Stimulated activated CD8-positive, alpha-beta memory T cell treated with anti-CD3 and anti-CD28 coated beads, Interleukin-15, amount 100 ng/mL, for 24 hours (primary cell): ENCODE measurements at places on chromosomes 6 and 20.

DNA sequence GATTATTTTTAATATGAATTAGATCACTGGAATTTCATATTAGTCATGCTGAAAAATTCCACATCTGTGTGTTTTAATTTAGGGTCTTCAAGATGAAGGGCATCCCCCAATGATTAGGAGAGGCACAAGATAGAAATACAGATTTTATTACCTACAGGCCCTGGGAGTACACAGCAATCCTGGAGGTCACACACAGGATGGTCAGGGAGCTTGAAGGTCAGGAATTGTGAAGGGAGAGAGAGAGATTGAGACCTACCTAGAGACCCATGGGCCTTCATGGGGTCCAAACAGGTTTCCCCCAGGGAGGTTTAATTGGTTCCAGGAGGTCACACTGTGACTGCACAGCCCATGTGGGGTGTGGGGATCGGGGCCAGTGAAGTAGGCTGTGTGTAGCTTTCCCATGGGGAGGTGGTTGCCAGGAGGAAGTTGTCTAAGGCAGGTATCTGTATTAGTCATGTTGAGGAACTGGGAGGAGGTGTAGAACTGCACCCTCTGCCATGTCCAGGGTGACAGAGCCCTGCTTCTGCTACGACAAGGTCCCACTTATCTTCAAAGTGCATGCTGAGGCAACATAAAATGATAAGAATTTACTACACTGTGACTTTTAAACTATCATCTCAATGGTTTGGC is 18.3 kb downstream of the SNX9 start:
- no peak for DNase-seq

DNA sequence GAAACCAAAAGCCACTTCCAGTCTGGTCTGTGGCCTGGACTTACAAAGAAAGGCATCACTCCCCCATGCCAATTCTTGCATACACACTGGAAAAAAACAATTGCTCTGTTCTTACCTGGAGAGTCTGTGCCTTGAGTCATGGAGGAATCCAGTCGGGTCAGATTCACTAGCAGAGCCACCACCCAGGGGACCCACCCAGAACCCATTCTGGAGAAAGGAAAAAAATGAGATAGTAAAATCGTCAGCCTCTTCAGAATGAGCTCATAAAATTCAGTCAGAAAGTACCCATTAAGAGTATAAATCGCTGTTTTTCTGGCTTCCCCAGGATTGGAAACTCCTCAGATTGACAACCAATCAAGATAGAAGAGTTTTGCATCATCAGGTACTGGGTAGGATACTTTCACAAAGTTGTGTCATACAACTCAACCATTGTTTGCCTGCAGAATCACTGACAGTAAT is at the start of gene HLA-DOB:
Gene HLA-DOB (minus strand): TSS at position 257 of the 459 bp plus-strand sequence. CDS start 51 bp downstream, at position 206.
- no peak for DNase-seq

- no peak for DNase-seq
These were observed 549 bp upstream of the CSE1L start for GRCh38 chr20:49045440-49046086.

DNA sequence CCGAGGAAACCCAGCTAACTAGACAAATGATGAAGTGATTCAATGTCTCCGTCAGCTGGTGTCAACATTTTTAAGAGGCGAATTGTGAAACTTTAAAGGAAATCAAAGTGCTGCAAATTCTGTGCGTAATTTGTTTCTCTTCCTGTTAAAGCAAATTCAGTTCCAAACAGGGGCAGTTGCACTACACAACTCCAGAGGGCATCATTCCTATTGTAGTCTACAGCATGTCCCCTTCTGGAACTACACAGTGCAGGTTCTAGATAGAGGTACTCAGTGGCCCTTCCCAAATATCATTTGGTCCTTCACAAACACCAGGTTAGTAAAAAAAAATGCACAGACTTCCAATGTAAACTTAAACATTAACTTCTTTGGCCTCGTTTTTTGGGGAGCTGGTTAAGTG is 38.3 kb upstream of the SMLR1 start:
- DNase-seq, result no peak

DNA sequence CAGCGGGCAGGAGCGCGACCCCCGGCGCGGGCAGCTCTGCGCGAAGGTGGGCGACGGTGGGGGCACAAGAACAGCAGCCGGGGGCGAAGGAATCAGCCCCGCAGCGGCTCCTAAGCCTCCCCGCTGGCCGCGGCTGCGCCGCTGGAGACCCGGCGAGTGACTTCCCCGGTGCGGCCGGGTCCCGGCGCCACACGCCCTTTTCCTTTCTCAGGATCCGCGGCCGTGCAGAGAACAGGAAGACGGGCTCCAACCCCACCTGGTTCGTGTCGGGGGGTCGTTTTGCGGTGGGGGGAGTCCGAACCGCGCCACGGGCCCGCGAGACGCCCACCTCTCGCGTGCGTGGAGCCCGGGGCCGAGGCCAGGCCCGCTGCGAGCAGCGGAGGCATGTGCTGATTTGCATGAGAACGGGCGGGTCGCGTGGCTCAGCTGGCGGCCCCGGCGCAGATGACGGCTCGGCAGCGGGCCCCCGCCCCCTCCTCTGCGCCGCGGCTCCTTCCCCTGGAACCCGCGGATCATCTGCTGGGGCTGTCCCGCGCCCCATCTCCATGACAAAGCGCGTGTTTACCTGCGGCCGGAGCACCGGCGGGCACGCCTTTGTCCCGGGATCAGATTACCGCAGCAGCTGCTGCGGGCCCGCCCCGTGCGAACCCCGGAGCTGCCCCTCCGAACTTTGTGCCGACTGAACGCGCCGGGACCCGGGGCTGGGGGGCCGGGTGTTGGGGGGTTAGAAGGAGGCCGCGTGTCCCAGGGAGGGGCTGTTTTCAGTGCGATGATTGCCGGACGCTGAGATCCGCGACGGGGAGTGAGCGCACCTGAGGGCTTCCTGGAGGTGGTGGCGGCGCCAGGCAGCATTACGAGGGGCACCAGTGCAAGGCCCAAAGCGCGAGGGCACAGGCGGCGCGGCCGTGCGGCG is 4.9 kb upstream of the DLL1 start:
- DNase-seq, result no peak

DNA sequence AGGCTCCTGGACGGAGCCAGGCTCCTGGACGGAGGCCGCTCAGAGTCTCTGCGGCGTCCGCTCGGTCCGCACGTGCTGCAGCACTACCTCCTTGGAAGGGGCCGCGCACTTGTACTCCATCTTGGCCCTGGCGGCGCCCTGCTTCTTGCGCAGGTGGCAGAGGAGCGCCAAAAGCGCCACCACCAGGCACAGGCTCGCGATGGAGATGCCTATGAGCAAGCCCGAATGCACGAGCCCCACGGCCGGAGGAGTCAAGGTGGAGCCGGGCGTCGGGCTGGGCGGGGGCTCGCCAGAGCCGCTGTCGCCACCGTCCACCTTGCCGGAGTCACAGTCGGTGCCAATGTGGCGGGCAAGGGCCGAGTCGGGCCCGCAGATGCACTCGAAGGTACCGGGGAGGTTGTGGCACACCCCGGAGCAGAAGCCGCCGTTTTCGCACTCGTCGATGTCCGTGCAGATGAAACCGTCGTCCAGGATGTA is 1.7 kb downstream of the THBD start:
- no peak for DNase-seq

- DNase-seq, result no peak
These were observed 479.6 kb upstream of the CHD6 start for GRCh38 chr20:42097741-42098140.

- no peak for DNase-seq
These were observed 72.9 kb upstream of the MRAP2 start for GRCh38 chr6:83960664-83961063.

DNA sequence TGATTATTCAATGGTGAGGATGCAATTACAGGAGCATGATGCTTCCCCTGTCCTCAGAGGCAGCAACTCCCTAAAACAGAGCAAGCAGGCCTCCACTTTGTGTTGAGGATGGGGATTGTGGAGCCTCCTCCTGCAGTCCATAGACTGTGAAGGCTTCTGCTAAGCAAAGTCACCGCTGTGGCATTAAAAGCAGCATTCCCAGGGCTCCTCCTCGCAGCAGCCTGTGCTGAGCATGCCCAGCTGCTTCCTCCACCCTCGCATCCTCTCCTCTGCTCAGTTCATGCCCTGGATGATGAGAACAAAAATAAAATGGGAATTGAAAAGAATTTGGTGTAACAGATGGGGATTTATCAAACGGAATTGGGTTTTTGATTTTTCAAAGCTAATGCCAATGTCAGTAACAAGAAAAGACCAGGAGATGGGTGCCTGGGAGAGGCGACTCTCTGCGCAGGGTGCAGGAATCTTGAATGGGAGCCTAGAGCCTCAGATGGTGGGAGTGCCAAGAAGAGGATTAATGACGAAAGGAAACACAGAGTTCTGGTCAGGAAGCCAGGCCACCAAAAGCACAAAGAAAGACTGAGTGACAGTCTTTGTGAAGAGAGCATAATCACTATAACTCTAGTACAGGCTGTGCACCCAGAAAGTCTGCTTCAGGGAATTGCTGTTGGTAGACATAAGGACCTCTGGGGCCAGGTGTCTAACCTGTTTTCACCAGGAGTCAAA is 347.6 kb downstream of the TPBG start:
- no peak for DNase-seq

- DNase-seq, result no peak
These were observed 16.7 kb downstream of the HMGN4 start for GRCh38 chr6:26554697-26555504.

DNA sequence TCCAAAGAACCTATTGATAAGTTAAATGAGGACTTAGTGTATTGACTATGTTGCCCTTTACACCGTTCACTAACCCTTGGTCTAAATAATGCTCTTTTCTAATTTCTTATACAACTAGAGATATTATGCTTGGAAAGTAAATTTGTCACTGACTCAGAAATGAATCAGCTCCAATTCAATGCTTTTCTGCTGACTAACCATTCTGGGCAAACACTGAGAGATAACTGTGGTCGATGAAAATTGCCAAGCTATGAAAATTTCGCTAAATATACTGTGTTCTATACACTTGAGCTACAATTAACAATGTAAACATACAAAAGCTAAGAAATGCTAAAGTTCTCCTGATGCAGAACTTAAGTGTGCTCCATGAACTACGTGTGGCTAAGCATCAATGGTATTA is 23.1 kb upstream of the FBXO9 start:
- no peak for DNase-seq

GRCh38 chr6:55208478-55209458 is 34.5 kb downstream of the HCRTR2 start:
- DNase-seq, result no peak

DNA sequence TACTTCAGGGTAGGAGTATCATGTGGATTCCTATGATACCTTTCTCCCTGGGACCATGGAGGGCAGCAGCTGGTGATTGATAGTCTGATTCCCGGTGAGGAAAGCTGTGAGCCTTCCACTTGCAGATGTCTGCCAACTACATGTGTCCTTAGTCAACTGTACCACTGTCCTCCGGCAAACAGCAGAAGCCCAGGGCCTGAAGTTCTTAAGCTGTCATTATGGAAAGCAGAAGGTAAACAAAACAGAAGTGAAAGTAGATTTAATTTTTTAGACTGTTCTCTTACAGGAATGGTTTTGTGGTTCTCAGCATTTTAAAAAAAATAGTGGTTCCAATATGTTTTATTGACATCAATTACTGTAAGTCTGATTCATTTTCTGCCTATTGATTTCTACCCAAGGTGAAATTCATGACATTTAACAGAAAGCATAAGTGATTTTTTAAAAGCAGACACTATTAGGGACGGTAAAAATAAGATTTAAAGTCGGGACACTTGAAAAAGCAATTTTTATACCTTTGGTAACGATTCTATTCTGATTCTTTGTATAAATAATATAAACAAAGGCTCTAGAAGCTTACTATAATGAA is 36.6 kb downstream of the PTPN1 start:
- DNase-seq, result no peak

GRCh38 chr6:156647140-156647784 is 129.9 kb upstream of the ARID1B start:
- no peak for DNase-seq

- DNase-seq, result no peak
These were observed 291.4 kb downstream of the CENPW start for GRCh38 chr6:126631363-126631762.

- no peak for DNase-seq
These were observed 129.1 kb upstream of the PTPRT start for GRCh38 chr20:43318755-43319297.

DNA sequence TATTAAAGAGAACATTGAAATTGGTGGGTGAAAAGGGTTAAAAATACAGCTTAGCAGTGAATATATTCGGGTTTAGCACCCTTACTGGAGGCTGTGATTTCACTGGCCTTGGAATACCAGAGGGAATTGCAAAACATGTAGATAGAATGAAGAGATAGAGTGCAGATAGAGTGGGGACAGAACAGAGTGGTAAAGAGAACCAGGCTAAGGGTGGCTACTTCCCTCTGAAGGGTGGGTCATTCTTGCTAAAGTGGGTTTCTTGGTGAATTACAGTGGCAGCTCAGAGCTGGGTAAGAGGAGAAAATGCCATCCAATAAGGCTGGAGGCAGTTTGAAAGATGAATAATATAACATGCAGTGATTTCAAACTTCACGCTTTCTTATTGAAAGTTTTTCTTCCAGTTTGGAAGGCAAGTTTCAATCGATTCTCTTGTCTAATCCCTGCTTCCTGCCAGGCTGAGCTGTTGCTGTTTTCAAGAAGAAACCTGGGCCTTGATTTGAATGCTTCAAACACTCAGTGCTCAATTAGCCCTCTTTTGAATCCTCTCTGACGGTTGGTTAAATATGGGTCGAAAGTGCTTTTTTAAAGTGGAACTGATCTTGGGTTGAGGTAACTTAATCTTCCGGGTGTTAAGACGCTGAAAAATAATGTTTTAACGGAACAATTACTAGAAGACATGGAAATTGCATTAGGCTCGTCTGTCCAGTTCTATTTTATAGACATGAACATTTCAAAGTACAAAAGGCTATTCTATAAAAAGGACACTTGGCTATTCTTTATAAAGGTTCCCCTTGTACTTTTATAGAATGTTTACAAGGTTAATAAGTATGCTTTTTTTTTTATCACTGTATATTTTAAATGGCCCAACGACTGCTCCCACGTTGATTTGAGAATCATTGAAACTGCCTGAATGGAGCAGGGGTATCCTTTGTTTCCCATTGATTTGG is 203.3 kb downstream of the BCAS1 start:
- DNase-seq, result no peak

DNA sequence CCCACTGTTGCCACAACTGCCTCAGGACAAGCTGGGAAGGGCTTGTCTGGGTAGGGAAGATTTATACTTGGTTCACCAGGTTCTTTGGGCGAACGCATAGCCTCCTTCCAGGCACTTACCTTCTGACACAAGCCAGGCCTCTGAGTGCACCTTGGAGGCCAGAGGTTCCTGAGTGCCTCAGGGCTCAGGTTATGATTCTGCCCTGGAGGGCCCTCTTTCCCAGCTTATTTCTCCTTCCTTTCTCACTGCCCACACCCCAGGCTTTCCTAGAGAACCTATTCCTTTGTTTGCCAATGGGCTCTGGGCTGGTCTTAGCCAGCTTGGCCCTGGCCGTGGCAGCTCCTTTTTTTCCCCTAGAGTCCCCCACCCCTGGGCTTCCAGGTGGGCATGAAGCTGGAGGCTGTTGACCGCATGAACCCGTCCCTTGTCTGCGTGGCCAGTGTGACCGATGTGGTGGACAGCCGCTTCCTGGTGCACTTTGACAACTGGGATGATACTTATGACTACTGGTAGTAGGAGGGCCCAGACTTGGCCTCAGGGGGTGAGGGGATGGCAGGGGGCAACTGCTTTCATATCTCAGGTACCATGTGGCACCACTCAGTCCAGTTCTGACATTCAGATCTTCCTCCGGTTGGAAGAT is 25.0 kb downstream of the L3MBTL1 start:
- no peak for DNase-seq
